ENCODE measurements at places on chromosomes 7 and 10. TPM values are rescaled to one million over a fixed set of nuclear protein-coding genes. Genes with fewer than 3 reads are reported as not detected.

Gene RARRES2
- total RNA-seq, result 10.6 TPM

Gene GJD4
- not detected for total RNA-seq

Gene ZNF117
- 6.0 TPM for total RNA-seq

Gene ZNF777
- total RNA-seq, result 7.6 TPM

Gene TSPAN33
- total RNA-seq, result 9.9 TPM

Gene PCDH15
- total RNA-seq, result 0.57 TPM

Gene MINDY4
- total RNA-seq, result 2.1 TPM

Gene TEX36
- total RNA-seq, result not detected

Gene CYP2C9
- total RNA-seq, result not detected

Gene NPY
- not detected for total RNA-seq

GRCh38 chr10:100504096-100504495 is 15.6 kb downstream of the SEC31B start:
- DNase-seq, result no peak

GRCh38 chr10:108757946-108758345 is 1165.4 kb downstream of the XPNPEP1 start:
- DNase-seq, result no peak

GRCh38 chr7:82677493-82677892 is 233.9 kb upstream of the CACNA2D1 start:
- DNase-seq, result peak; percentile 73

DNA sequence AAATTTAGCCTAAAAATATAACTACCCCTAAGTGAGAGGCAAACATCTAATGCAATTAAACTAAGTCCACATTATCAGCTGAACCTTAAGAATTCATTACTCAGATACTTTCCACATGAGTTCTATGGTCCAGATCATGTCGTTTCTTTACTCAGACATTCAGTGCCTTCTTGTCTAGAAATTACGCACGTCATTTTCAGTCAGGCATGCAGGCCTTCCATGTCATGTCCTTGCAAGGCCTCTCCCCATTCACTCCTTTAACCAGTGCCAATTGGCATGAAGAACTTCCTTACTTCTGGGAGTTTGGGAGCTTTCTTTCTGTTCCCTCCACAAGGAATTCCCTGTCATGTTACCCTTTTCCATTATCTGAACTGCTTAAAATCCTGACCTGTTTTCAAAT is 118.8 kb downstream of the NRP1 start:
- DNase-seq, result no peak

GRCh38 chr10:77117501-77117900 is 520.1 kb downstream of the KCNMA1 start:
- no peak for DNase-seq

GRCh38 chr10:70426823-70427222 is 14.7 kb downstream of the NODAL start:
- DNase-seq, result peak; percentile 5

- DNase-seq, result no peak
Observed at GRCh38 chr7:121304102-121304658, 24.6 kb upstream of the WNT16 start.

- DNase-seq, result no peak
Observed at GRCh38 chr10:113732160-113732881, 19.2 kb upstream of the PLEKHS1 start.

- no peak for DNase-seq
Observed at GRCh38 chr7:34673066-34673465, 15.0 kb downstream of the NPSR1 start.

- DNase-seq, result no peak
Observed at GRCh38 chr7:112286250-112287086, 80.0 kb downstream of the ZNF277 start.
